ENCODE measurements at places on chromosomes 2 and 18.

DNA sequence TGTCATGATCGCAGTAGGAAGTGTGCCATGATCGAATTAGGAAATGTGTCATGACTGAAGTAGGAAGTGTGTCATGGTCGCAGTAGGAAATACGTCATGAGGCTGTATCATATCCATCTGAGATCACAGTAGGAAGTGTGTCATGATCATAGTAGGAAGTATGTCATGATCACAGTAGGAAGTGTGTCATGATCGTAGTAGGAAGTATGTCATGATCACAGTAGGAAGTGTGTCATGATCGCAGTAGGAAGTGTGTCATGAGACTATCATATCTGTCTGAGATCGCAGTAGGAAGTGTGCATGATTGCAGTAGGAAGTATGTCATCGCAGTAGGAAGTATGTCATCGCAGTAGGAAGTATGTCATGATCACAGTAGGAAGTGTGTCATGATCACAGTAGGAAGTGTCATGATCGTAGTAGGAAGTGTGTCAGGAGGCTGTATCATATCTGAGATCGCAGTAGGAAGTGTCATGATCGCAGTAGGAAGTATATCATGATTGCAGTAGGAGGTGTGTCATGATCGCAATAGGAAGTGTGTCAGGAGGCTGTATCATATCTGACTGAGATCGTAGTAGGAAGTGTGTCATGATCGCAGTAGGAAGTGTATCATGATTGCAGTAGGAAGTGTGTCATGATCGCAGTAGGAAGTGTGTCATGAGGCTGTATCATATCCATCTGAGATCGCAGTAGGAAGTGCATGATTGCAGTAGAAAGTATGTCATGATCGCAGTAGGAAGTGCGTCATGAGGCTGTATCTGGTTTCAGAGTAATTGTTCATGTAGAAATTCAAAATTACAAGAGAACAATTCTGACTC lies 56.4 kb upstream of the NFATC1 start:
- no peak for DNase-seq

DNA sequence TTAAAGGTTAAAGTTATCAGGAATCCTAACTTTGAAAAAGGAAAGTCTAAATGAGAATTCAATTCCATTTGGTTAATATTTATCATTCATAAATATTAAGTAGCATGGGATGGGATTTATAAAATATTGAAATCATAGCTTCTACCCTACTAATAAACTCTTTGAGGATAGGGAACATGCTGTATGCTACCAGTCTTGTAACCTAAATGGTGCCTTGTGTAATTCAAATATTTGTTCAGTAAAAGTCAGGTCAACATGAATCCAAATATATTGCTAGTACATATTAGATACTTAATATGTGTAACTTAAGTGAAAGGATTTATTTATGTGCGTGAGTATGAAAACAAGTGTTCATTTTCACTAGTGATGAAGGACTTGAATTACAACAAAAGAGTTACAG lies 94.1 kb downstream of the CAMKMT start:
- no peak for DNase-seq

- no peak for DNase-seq
Observed at GRCh38 chr2:109721135-109721534, 73.0 kb upstream of the RGPD5 start.

DNA sequence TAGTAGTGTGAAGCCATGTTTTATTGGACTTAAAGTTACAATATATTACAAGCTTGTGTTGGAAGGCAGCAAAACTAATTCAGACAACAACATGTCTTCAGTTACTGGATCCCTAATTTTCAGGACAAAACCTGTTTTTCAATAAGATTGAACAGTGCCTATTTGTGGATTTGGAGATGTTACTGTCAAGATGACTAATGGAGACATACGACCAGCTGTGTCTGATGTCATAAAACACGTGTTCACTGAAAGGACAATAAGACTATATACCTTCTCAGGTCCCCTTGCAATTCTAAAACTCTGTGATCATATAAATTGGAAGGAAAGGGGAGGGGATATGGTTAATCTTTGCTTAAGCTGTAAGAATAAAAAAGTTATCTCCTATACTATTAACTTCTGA lies 21.7 kb downstream of the METTL21A start:
- no peak for DNase-seq

- peak; percentile 17 for DNase-seq
Observed at GRCh38 chr18:58263055-58263957, 219.3 kb downstream of the NEDD4L start.

- peak; percentile 53 for DNase-seq
Observed at GRCh38 chr2:66428986-66429612, 5.8 kb upstream of the MEIS1 start.

DNA sequence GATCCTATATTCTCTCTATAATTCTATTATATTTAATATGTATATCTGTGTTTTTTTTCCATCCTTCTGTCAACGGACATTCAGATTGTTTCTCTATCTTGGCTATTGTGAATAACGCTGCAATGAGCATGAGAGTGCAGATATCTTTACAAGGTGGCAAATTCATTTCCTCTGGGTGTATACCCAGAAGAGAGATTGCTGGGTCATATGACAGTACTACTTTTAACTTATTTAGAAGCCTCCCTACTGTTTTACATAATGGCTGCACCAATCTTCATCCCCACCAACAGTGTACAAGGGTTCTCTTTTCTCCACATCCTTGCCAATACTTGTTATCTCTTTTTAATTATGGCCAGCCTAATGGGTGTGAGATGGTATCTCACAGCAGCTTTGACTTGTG lies 66.5 kb downstream of the TSPYL6 start:
- no peak for DNase-seq

GRCh38 chr2:239163688-239164334 lies 237.0 kb downstream of the HDAC4 start:
- no peak for DNase-seq

DNA sequence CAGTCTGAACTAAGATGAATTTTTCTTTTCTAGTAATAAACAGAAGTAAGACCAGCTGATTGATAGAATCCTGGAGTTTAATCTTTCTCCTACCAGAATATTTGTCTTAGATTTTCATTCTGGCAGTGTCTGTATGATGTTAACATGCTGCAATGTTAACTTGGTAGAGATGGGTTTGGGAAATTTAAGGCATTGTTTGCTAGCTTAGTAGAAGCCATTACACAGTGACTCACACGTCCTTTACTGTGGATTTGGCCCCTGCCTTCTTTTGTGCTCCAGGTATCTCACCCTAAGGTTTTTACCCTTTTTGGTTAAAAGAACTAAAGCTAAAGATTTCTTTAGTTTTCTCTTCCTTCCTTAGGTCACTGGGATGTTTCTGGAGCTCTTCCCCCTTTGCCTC lies 84.1 kb downstream of the SPTBN1 start:
- no peak for DNase-seq
